Astrocyte (in vitro differentiated cells and primary cell): ENCODE measurements at places on chromosomes 3 and 15. TPM values are rescaled to one million over a fixed set of nuclear protein-coding genes. Genes with fewer than 3 reads are reported as not detected.

The GOLGA6D gene
- not detected in 2 replicates for total RNA-seq

The BFSP2 gene
- not detected in 2 replicates for total RNA-seq

The SLC35G2 gene
- total RNA-seq = 9.4 and 10.1 TPM in 2 replicates

The NMNAT3 gene
- total RNA-seq = 1.3 and 2.5 TPM in 2 replicates

The FBXO40 gene
- total RNA-seq = not detected in 2 replicates

The TEX55 gene
- total RNA-seq = not detected in 2 replicates

The GPR176 gene
- 33.5 and 35.4 TPM in 2 replicates for total RNA-seq

The GOLGA8J gene
- 0.67 TPM in 1 of 2 replicates, not detected in the other for total RNA-seq

The GOLGA8R gene
- 1.6 and 2.8 TPM in 2 replicates for total RNA-seq

The CCDC50 gene
- 88.1 and 89.9 TPM in 2 replicates for total RNA-seq

The MRAS gene
- total RNA-seq = 55.4 and 81.8 TPM in 2 replicates

The SLC22A13 gene
- total RNA-seq = 0.72 and 1.8 TPM in 2 replicates

The TBC1D2B gene
- total RNA-seq = 21.3 and 26.0 TPM in 2 replicates

The THSD4 gene
- total RNA-seq = 0.99 and 2.5 TPM in 2 replicates

The SLC51B gene
- total RNA-seq = not detected in 2 replicates

The PIK3CA gene
- total RNA-seq = 28.0 and 29.7 TPM in 2 replicates

The ADAMTSL3 gene
- 2.4 and 3.0 TPM in 2 replicates for total RNA-seq

The PHLDB2 gene
- total RNA-seq = 170 and 171 TPM in 2 replicates

The SEMA3G gene
- 0.09 and 0.26 TPM in 2 replicates for total RNA-seq

The HDAC11 gene
- total RNA-seq = 8.6 and 9.5 TPM in 2 replicates

The PTPRG gene
- 37.8 and 39.6 TPM in 2 replicates for total RNA-seq

The INO80 gene
- total RNA-seq = 17.0 and 17.3 TPM in 2 replicates

The CCR3 gene
- not detected in 2 replicates for total RNA-seq

The FSTL1 gene
- total RNA-seq = 1,010 and 1,056 TPM in 2 replicates

The PLSCR2 gene
- total RNA-seq = not detected in 2 replicates

The PIF1 gene
- total RNA-seq = 0.48 and 1.7 TPM in 2 replicates
